NCI-H524 (cell line): ENCODE measurements at places on chromosomes 2 and 18.

DNA sequence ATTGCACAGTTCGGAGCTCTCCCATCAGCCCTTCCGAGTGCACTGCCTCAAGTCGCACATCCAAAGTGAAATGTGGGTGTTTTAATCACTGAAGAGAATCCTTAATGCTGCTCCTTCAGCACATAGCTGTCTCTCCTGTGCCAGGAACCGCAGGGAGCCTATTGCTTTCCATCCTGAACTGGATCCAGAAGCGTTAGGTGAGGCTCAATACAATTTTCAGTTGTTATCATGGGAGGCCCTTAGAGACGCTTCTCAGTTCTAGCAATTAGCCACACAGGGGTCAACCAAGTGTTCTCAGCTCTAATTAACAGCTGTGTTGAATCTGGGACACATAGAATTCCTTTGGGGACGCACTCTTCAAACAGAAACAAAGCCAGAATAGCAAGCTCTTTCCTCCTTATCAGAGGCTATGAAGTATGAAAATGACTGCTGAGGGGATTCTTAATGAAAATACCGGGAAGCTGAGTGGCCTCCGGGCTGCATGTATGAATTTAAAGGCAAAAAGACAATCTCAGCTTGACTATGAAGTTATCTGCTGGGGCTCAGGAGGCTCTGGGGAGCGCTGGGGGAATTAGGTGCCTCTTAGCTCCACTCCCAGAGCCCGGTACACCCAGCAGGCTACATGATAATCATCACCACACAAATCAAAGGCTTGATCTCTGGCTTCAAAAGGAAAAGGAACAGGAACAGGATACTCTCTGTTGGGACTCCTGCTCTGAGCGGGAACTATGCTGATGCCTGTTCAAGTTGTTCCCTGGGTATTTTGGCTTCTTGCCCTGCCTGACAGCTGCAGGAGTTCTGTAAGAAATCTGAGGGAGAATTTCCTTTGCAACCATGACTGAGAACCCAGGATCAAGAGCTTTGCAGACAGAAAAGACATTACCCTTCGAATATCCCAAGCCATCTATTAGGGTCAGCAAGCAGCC is 55.4 kb upstream of the NCOA1 start:
- peak; percentile 45 for DNase-seq

- no peak for DNase-seq
Measured at GRCh38 chr2:152475982-152476381, 141.0 kb downstream of the FMNL2 start.

- no peak for DNase-seq
Measured at GRCh38 chr2:102514061-102514785, 41.2 kb downstream of the SLC9A4 start.

GRCh38 chr2:127105656-127106456 is 1.1 kb downstream of the BIN1 start:
- peak; percentile 59 for DNase-seq

- no peak for DNase-seq
Measured at GRCh38 chr18:50285071-50285470, 2.4 kb downstream of the CXXC1 start.

DNA sequence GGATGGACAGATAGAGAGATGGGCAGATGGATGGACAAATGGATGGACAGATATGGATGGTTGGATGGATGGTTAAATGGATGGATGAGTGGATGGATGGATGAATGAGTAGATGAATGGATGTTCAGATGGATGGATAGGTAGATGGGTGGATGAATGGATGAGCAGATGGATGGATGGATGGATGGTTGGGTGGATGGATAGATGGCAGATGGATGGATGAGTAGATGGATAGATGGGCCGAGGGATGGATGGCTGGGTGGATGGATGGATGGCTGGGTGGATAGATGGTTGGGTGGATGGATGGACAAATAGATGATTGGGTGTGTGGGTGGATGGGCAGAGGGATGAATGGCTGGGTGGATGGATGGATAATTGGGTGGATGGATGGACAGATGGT is 98.9 kb upstream of the OTOS start:
- DNase-seq: no peak

DNA sequence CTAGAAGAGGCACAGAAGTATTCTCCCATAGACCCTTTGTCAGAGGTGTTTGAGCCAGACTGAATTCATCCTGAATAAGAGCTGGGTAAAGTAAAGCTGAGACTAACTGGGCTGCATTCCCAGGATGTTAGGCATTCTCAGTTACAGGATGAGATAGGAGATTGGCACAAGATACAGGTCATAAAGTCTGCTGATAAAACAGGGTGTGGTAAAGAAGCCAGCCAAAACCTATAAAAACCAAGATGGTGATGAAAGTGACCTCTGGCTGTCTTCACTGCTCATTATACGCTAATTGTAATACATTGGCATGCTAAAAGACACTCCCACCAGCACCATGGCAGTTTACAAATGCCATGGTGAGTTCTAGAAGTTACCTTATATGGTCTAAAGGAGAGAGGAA is 364.9 kb upstream of the TMEFF2 start:
- DNase-seq: no peak

GRCh38 chr2:180618570-180618969 is 361.8 kb upstream of the UBE2E3 start:
- no peak for DNase-seq

DNA sequence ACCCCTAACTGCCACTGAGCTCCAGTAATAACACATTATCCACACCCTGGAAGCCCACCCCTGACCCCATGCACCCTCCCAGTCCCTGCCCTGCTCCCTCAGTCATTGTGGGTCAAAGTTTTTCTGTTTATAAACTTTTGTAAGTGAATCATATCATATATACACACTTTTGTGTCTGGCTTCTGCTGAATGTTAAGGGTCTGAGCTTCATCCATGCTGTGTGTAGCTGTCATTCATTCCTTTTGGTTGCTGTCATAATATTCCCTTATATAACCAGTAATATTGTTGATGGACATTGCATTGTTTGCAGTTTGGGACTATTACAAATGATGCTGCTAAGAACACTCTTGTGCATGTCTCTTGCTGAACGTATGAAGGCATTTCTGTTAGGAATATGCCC is 14.5 kb downstream of the CNNM4 start:
- no peak for DNase-seq

DNA sequence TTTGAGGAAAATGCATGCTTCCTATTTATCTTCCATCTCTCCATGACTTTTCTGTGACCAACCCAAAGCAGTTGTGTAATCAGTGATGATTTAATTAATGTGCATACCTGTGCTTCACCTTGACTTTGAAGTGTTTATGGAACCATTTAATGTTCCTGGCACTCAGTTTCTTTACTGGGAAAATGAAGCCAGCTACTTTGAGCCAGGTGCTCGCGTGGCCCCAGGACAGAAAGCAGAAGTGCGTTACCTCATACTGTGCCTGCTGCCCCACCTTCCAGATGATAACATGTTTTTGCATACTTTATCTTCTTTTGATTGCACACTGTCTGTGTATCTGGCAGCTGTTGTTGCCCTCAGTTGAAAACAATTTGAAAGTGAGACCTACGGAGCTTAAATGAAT is 61.3 kb downstream of the PMAIP1 start:
- no peak for DNase-seq

- no peak for DNase-seq
Measured at GRCh38 chr2:207284556-207285472, 119.1 kb upstream of the KLF7 start.

DNA sequence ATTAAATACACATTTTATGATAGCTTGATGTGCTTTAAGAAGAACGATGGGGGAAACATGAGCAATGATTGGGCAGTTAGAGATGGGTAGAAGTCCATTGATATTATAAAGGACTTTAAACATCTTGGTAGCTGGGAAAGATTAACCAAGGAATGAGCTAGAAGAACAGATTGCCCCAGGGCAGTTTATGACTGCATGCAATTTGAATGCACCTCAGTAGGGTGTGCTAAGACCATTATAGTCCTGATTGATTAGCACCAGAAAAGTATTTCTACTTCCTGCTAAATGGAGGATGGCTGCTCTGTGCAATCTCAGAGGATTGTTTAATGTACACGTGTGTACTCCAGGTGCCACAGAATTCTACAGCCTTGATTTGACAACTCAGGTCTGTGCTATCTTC is 641.9 kb downstream of the CNTNAP5 start:
- no peak for DNase-seq

DNA sequence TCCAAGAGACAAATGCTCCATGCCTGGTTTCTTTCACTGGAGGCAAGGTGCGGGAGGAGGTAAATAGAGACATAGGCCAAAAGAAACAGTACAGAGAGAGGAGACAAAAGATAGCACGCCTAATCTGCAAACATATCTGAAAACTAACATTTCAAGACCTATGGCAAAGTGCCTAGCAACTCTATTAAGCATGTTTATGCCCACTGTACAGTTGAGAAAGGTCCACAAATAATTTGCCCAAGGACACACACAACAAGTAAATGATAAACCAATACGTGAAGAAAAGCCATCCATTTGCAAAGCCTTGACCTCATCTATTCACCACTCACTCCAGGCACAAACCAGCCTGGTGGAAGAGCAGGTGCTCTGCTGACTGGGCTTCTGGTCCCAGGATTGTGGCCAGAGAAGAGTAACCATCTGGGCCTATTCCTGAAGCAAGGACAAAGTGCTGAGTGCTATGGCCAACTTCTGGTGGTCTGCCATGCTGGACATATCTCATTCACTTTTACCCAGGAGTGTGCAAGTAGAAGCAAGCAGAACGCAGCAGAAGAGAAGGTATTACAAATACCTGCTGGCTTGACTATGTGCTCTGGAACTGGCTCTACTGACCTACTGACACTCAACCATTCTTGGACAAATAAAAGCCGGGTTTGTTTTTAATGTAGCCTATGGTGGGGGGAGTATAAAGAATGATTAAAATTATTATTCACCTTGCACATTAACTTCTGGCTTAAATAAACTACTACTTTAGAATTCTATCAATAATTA is 25.3 kb downstream of the TMEM131 start:
- DNase-seq: no peak

GRCh38 chr2:230999477-230999876 is 3.6 kb downstream of the SPATA3 start:
- DNase-seq: no peak

- DNase-seq: no peak
Measured at GRCh38 chr2:26126074-26126473, 46.8 kb upstream of the GAREM2 start.

DNA sequence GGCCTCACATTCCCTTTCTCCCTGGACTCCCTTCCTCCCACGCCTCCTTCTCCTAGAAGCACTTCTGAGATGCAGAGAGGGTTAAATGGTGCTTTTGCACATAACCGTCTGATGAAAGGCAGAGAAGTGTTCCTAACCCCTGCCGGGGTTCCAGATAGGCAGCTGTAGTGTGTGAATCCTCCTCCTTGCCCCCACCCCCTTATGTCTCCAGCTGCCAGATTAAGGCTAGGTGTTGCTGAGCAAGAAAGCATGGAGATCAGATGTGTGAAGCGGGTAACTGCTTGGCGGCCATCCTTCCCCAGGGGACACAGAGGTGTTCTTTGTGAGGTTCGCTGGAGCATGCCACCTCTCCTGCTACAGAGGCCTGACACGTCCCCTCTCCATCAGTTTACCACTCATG is 88.3 kb downstream of the NRP2 start:
- DNase-seq: peak; percentile 30

- DNase-seq: no peak
Measured at GRCh38 chr2:3703757-3704355, 481 bp downstream of the DCDC2C start.

GRCh38 chr2:96402591-96402990 is 67.0 kb downstream of the NCAPH start:
- DNase-seq: no peak

GRCh38 chr2:46848447-46848846 is 67.2 kb downstream of the MCFD2 start:
- DNase-seq: no peak

GRCh38 chr18:37176621-37176934 is 347.7 kb downstream of the KIAA1328 start:
- no peak for DNase-seq

DNA sequence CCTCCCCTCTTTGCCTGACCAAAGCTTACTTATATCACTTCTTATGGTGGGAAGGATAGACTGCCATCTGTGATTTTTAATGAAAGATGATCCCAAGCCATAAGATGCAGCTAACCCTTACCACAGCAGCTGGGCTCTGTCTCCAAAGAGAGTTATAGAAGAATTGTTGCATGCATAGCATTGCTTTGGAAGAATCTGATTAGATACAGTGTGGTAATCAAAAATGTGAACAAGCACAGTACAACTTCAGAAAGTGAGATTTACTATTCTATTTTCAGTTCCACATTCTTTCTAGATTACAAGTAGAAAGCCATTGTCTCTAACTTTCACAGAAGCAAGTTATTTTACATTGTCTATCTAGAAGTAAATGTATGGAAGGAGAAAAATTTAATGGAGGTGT is 129.0 kb upstream of the ACVR2A start:
- DNase-seq: peak; percentile 40

DNA sequence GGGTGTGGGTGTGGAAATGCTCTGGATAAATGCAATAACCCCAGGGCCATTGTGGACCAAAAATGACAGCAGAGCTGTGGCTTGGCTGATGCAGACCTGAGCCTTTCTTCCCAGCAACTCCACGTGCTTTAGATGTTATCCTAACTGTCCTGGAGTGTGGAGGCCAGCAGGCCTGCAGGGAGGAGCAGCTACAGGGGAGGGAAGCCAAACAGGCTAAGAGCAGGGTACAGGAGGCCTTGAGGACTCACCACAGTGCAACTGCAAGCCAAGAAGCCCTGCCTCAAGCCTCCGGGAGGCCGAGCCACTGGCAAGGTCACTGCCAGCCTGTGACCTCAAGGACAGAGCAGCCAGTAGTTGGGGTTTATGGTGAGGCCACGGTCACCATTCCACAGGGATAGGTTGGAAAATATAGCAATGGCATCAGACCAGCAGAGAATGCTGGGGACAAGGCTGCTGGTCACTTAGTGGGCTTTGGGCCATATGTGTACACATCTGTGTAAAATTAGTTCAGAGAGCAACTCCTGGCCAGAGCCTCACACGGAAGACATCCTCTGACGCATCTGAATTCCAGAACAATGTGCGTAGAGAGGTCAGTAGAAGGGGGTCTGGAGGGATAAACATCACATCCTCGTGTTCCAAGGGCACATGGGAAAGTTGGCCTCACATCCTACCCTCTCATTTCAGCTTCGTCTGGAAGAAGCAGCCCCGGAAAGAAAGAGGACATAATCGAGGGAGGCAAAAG is 76.2 kb upstream of the UPP2 start:
- no peak for DNase-seq

GRCh38 chr2:18558458-18558857 is 2.0 kb downstream of the RDH14 start:
- DNase-seq: no peak

DNA sequence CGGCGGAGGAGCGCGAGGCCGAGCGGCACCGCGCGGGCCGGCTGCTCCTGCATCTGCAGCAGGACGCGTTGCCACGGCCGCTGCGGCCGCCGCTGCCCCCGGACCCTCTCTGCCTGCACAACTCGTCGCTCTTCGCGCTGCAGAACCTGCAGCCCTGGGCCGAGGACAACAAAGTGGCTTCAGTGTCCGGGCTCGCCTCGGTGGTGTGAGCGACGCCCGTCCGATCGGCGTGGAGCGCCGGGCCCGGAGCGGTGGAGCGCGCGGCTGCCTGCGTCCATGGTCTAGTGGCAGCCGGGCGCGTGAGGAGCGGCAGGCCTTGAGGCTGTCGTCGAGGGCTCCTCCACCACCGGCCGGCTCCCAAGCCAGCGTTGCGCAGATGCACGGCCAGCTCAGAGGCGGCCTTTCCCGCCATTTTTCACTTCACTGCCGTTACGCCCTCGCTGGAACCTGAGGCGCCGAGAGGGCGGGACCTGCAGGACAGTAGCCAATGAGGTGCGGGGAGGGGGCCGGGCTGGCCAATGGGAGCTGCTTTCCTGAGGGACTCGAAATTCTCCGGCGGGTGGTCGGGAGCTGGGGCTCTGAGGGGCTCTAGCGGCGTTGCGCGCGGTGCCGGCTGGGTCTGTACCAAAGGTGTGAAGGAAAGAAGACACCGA is 1.9 kb downstream of the TLX2 start:
- no peak for DNase-seq
